ENCODE measurements at places on chromosomes 1 and 21. TPM values are rescaled to one million over a fixed set of nuclear protein-coding genes. Genes with fewer than 3 reads are reported as not detected.

The SDHB gene
- 322 TPM for total RNA-seq

GRCh38 chr1:229164348-229164747 is 106.6 kb upstream of the RAB4A start:
- no peak for DNase-seq

DNA sequence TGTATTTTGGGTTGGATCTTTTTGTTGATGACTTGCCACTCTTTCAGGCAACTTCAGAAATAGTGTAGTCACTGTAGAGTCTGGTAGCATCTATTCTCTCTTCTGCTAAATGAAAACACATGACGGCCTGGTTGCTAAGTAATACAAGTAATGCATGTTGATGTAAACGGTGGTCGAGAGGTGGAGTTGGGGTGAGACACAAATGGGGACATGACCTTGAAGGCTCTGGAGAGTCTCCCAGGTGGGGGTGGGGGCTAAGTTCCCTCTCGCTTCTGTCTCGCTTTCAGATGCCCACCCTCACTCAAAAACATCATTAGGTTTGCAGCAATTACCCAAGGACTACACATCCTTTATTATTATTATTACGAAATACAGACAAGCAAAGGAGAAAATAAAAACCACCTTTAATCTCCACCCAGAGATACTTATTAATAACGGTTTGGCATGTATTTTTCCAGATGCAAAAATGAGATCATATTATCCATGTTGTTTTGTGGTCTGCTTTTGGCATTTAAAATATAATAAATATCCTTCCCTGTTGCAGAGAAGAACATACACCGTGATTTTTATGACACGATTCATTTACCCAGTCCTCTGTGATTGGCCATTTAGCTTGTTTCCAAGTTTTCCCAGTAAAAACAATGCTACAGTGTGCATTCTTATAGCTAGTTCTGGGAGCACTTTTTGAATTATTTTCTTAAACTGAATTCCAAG is 138.1 kb downstream of the MIS18A start:
- DNase-seq, result no peak

The EXTL2 gene
- total RNA-seq, result 21.8 TPM

DNA sequence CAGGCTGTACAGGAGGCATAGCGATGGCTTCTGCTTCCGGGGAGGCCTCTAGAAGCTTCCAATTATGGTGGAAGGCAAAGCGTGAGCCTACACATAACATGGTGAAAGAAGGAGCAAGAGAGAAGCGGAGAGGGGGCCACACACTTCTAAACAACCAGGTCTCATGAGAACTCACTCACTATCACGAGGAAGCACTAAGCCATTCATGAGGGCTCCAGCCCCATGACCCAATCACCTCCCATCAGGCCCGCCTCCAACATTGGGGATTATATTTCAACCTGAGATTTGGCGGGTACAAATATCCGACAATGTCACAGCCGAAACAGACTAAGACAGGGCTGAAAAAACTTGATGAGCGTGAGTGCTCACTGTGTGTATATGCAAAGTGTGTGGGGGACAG is 89.3 kb upstream of the CNIH3 start:
- DNase-seq, result no peak

DNA sequence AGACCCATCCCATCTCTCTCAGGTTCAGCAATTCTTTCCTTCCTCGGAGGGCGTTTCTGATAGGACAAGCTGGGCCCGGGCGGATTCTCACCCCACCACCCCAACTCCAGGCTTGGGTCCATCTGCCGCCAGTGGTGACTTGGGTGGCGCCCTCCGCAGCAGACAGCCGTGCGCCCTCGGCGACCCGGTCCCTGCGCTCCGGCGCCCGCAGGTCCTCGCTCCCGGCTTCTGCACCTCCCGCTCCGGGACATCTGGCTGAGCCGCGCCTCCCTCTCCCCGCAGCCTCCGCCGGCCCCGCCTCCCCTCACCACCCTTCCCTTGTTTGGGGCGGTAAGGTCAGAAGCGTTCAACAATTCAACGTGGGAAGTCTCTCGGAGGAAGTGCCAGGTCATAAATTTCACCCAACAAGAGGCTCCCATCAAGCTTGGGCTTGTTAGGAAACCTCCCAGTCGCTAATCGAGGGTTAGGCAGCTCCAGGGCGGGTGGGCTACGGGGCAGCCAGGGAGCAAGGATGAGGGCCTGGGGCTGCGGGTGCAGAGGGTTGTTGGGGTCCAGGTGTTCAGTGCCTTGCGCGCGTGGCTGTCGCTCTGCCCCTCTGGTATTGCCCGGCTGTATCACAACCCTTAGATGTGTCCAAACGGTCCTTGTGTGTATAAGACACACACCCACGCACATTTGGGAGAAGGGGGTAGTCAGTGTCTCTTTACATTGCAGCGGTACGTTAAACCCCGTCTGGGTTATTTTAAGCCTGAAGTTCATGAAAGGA is 39.8 kb downstream of the OLIG1 start:
- no peak for DNase-seq

The BARHL2 gene
- not detected for total RNA-seq

GRCh38 chr1:26529655-26530409 is at the start of gene RPS6KA1:
Gene RPS6KA1 (plus strand): TSS chr1:26529761. CDS start chr1:26529921, 160 bp downstream.
- DNase-seq, result no peak

The FAM20B gene
- total RNA-seq, result 27.5 TPM

DNA sequence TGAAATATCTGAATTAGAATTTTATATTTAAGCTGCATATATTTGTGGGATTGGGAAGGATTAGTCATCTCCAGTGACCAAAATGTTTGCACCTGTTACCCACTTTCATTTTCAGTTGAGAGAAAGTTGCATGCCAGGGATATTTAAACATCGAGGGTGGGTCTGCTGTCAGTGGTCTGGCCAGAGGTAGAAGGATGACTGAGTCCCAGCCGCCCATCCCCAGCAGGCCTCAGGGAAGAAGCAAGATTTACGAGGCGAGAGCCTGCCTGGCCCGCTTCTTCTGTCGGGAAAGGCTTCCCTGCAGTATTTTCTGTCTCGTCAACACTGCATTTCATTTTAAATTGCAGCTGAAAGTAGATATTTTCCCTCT is 1.4 kb upstream of the MAN1C1 start:
- no peak for DNase-seq
